ENCODE measurements at places on chromosomes 12 and 14. TPM values are rescaled to one million over a fixed set of nuclear protein-coding genes. Genes with fewer than 3 reads are reported as not detected.

The AICDA gene
- total RNA-seq = 0.22 TPM

GRCh38 chr14:70415788-70416187, 1.1 kb downstream of the SYNJ2BP start:
- no peak for DNase-seq

GRCh38 chr12:121515615-121516014, 65.2 kb downstream of the KDM2B start:
- DNase-seq = no peak

GRCh38 chr12:130137040-130138018, 24.9 kb upstream of the FZD10 start:
- DNase-seq = peak; percentile 68

Measured in H9 (cell line).